WTC11 (cell line): ENCODE measurements at places on chromosomes 7 and 10. TPM values are rescaled to one million over a fixed set of nuclear protein-coding genes. Genes with fewer than 3 reads are reported as not detected.

- no peak overlapping the region for H3K4me3 ChIP-seq
- H3K27me3 ChIP-seq = no peaks in the 10 kb centered on the region
- no peak for DNase-seq
Measured at GRCh38 chr7:42614636-42615035, 297.2 kb downstream of the C7orf25 start.

DNA sequence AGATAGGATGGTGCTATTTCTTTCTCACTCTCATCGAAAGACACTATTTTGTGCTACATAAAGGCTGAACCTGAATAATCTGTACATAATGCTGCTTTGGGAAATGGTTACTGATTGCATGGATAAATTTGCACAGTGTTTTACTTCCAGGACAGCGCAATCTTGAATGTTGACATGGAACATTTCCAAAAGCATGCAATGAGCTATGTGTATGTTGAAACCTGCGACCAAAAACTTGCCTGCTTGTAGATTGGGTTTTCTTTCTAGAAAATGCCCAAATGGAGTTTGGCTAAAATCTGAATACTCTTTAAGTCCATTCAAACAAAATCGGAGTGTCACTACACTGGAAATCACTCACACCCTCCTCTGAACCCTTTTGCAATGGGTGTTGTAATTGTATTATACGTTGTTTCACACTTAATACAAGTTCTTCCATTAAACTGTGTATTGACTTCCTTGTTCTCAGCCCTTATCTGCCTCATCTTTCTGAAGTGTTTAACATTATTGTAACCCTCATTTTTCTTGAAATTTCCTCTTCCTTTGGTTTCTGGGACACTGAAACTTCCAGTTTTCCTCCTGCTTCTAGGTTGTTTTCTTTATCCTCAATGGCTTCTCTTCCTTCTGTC, 73.7 kb upstream of the CAPZA2 start:
- no peak overlapping the region for H3K4me3 ChIP-seq
- H3K4me1 ChIP-seq = peaks cover 8% of the 10 kb centered on the region
- H3K27ac ChIP-seq = no peak overlapping the region
- no peaks in the 10 kb centered on the region for H3K36me3 ChIP-seq
- H3K27me3 ChIP-seq = no peaks in the 10 kb centered on the region; the same call in 1 of the 2 replicates
- DNase-seq = no peak

DNA sequence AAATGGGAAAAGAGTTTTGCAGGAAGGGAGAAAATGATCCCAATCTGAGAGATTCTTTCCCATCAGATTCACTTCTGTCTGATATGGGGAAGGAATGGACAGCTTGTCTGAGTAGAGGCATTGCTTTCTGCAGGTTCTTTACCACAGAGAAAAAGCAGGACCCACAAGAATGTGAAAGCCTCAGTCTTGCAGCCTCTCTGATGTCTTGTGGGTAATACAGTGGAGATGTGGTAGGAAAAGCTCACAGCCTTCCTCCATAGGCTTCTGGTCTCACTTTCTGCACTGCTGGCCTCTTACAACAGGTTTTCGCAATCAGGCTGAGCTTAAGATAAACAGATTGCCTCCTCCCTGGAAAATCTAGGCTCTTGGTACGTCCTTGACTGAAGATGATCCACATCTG, 551 bp downstream of the IFIT1 start:
- H3K4me1 ChIP-seq = peaks cover 15% of the 10 kb centered on the region
- peak overlapping the region; percentile 98; the same call in 1 of the 2 replicates for H3K27ac ChIP-seq
- H3K4me3 ChIP-seq = peak overlapping the region; percentile 71; the same call in 1 of the 2 replicates
- no peak for DNase-seq
- H3K36me3 ChIP-seq = peaks cover 6% of the 10 kb centered on the region

DNA sequence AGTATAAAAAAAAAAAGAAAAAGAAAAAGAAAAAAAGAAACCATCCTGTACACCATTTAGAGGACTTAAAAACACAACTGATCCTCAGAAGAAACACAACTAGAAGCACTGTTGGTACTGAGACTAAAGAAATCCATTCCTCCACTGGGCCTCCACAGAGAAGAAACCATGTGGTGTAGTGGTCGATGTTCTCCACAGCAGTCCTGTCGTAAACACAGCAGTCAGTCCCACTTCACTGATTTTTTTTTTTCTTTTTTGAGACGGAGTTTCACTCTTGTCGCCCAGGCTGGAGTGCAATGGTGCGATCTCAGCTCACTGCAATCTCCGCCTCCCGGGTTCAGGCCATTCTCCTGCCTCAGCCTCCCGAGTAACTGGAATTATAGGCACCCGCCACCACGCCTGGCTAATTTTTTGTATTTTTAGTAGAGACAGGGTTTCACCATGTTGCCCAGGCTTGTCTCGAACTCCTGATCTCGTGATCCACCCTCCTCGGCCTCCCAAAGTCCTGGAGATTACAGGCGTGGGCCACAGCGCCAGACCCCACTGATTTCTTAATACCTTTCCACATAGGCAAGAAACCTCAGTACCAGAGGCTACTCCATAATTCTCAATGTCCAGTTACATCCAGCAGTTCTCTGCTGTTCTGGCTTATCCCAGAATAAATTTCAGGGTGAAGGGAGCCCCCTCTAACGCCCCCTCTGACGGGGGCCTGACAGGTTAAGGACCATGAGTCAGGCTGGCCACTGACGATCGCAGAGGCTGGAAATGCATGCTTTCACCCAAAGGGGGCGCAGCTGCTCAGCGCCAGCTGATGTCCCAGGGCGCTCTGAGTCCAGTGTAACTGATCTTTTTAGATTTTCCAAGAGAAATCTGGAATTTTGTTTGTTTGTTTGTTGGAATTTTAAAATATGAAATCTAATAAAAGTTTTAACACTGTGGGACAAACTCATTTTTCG, 24.8 kb upstream of the FFAR4 start:
- peak overlapping the region; percentile 39 for H3K4me3 ChIP-seq
- H3K36me3 ChIP-seq = no peaks in the 10 kb centered on the region
- H3K27me3 ChIP-seq = peaks cover 38% of the 10 kb centered on the region
- peak; percentile 74 for DNase-seq
- H3K4me1 ChIP-seq = 0 out of 2 replicates have a peak, but pooled peaks cover 2% of the 10 kb centered on the region

- peaks cover 8% of the 10 kb centered on the region for H3K4me1 ChIP-seq
- no peaks in the 10 kb centered on the region for H3K27me3 ChIP-seq
- no peak overlapping the region for H3K27ac ChIP-seq
- no peak for DNase-seq
Measured at GRCh38 chr7:29401769-29402168, 161.9 kb upstream of the PRR15 start.

GRCh38 chr10:35644050-35644950, 2.2 kb upstream of the FZD8 start:
- peak; percentile 32 for DNase-seq
- peaks cover 3% of the 10 kb centered on the region; the same call in 1 of the 2 replicates for H3K36me3 ChIP-seq
- H3K27me3 ChIP-seq = peaks cover 31% of the 10 kb centered on the region
- peak overlapping the region; percentile 77 for H3K4me3 ChIP-seq

GRCh38 chr10:119769886-119770285, 44.0 kb downstream of the INPP5F start:
- H3K27ac ChIP-seq = no peak overlapping the region
- no peaks in the 10 kb centered on the region for H3K27me3 ChIP-seq
- H3K36me3 ChIP-seq = no peaks in the 10 kb centered on the region
- H3K4me1 ChIP-seq = peaks cover 4% of the 10 kb centered on the region; the same call in 1 of the 2 replicates

GRCh38 chr7:30136117-30136731, 1.4 kb downstream of the MTURN start:
- no peaks in the 10 kb centered on the region for H3K36me3 ChIP-seq
- no peak overlapping the region for H3K27ac ChIP-seq
- H3K4me1 ChIP-seq = peaks cover 5% of the 10 kb centered on the region
- peaks cover 47% of the 10 kb centered on the region for H3K27me3 ChIP-seq

GRCh38 chr10:86611386-86611785, 43.0 kb upstream of the OPN4 start:
- DNase-seq = no peak
- no peaks in the 10 kb centered on the region for H3K4me1 ChIP-seq
- H3K4me3 ChIP-seq = no peak overlapping the region
- H3K27ac ChIP-seq = no peak overlapping the region
- no peaks in the 10 kb centered on the region for H3K27me3 ChIP-seq

GRCh38 chr10:94546049-94546900, 687 bp downstream of the HELLS start:
- peak overlapping the region; percentile 98 for H3K4me3 ChIP-seq
- H3K4me1 ChIP-seq = peaks cover 43% of the 10 kb centered on the region
- DNase-seq = no peak
- H3K36me3 ChIP-seq = peaks cover 27% of the 10 kb centered on the region
- peak overlapping the region; percentile 99 for H3K27ac ChIP-seq
- H3K27me3 ChIP-seq = no peaks in the 10 kb centered on the region

DNA sequence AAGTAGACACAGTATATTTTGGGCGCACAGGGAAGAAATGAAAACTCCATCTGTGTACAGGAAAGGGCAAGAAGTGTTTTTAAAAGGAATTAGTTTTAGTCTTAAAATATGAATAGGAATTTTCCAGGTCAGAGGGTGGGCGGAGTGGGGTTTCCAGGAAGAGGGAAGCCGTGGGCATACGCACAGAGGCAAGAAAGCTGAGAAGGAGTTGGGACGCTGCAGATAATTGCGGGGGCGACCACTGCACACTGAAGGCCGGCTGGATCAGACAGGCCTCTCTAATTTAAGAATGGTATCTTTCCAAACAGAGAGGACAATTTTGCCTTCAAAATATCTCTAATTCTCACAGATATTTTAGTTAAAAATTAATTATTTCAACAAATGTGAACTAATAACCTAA, 189.1 kb upstream of the INHBA start:
- H3K4me1 ChIP-seq = peaks cover 6% of the 10 kb centered on the region; the same call in 1 of the 2 replicates
- H3K36me3 ChIP-seq = no peaks in the 10 kb centered on the region
- no peak overlapping the region for H3K27ac ChIP-seq
- no peak for DNase-seq

DNA sequence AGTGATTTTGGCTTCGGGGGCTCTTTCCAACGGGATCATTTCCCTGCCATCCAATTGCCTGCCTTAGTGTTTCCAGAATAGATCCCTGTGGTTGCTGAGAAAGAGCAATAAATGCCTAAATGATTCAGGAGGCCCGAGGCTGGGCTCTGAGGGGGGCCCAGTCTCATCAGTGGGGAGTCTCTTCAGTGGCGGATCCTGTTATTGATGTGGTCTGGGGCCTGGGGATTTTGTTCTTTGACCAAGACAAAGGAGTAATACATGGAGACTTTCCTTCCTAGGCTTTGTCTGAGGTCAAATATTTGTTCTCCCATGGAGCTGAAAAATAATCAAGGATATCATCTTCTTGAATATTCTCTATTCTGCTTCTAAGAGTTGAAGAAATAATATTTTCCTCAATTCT, 40.8 kb downstream of the TAS2R41 start:
- H3K27me3 ChIP-seq = no peaks in the 10 kb centered on the region
- H3K27ac ChIP-seq = no peak overlapping the region
- H3K4me3 ChIP-seq = no peak overlapping the region
- H3K36me3 ChIP-seq = no peaks in the 10 kb centered on the region

DNA sequence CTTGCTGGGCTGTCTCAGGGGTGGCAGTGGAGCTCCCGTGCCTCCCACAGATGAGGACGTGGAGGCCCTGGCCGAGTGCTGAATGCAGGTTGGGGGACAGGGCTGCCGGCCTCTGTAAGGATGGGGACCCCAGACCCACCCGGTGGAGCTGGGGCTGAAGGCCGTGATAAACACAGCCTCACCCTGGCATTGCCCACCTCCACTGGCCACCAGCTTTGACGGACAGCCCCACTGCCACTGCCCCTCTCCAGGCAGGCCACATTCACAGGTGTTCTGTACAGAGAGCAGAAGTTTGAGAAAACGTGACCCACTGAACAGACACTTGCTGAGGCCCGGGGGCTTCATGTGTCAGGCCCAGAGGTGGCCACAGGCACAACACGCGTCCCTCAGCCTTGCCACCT, 126.2 kb downstream of the LHPP start:
- no peaks in the 10 kb centered on the region for H3K36me3 ChIP-seq
- DNase-seq = no peak
- H3K4me1 ChIP-seq = peaks cover 4% of the 10 kb centered on the region
- H3K27ac ChIP-seq = no peak overlapping the region
- no peak overlapping the region for H3K4me3 ChIP-seq

GRCh38 chr7:44943631-44944030, 35.2 kb downstream of the MYO1G start:
- H3K36me3 ChIP-seq = no peaks in the 10 kb centered on the region
- H3K27ac ChIP-seq = no peak overlapping the region
- no peaks in the 10 kb centered on the region for H3K4me1 ChIP-seq
- no peaks in the 10 kb centered on the region; the same call in 1 of the 2 replicates for H3K27me3 ChIP-seq

DNA sequence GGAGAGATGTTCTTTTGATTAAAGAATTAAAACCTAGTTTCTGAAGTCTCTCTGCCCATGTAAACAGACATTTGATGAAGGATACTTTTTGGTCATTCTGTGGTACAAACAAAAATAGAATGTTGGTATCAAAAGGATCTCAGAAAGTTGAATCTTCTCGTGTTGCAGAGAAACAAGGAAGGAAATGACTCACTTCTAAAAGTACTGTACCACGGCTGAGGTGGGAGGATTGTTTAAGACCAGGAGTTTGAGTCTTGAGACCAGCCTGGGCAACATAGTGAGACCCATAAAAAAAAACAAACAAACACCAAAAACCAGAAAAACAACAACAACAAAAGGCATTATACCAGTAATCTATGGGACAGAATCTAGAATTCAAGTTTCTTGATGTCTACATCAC, 69.7 kb downstream of the PRSS58 start:
- H3K36me3 ChIP-seq = no peaks in the 10 kb centered on the region
- H3K27ac ChIP-seq = no peak overlapping the region
- H3K4me1 ChIP-seq = no peaks in the 10 kb centered on the region
- no peak for DNase-seq
- no peak overlapping the region for H3K4me3 ChIP-seq
- peaks cover 4% of the 10 kb centered on the region; the same call in 1 of the 2 replicates for H3K27me3 ChIP-seq

- H3K4me1 ChIP-seq = no peaks in the 10 kb centered on the region
- no peak overlapping the region for H3K27ac ChIP-seq
- no peaks in the 10 kb centered on the region for H3K27me3 ChIP-seq
- peak; percentile 9 for DNase-seq
Measured at GRCh38 chr10:67107670-67108069, 181.8 kb downstream of the LRRTM3 start.

- H3K4me1 ChIP-seq = no peaks in the 10 kb centered on the region; the same call in 1 of the 2 replicates
- H3K27me3 ChIP-seq = no peaks in the 10 kb centered on the region
- H3K27ac ChIP-seq = no peak overlapping the region
- H3K36me3 ChIP-seq = peaks cover 9% of the 10 kb centered on the region
Measured at GRCh38 chr7:83976302-83976701, 218.3 kb downstream of the SEMA3A start.

DNA sequence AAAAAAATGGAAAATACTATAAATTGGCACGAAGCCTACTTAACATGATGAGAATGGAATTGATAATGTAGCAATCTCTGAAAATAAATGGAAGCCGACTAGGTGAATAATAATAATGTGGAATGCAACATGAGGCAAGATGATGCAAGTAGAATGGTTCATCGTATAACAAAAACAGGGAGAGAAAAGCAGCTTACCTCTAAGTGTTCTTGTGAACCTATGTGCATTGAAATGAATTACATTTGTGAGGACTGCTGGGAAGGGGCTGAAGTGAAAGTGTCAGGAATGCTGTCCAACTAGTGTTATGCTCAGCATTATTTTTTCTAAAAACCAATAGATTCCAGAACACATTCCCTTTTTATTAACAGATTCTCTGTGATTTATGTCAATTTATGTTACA, 440.6 kb upstream of the LRRN3 start:
- peaks cover 2% of the 10 kb centered on the region for H3K36me3 ChIP-seq
- peaks cover 14% of the 10 kb centered on the region for H3K4me1 ChIP-seq
- peak overlapping the region; percentile 52 for H3K27ac ChIP-seq
- DNase-seq = no peak
- no peaks in the 10 kb centered on the region for H3K27me3 ChIP-seq

Gene ITPRID1
- total RNA-seq = 0.98 to 1.4 TPM (median 1.1 TPM) in 3 replicates

Gene PLXDC2
- 31.7 to 37.9 TPM (median 37.8 TPM) in 3 replicates for total RNA-seq

Gene GRK5
- total RNA-seq = 1.9 to 2.3 TPM (median 2.2 TPM) in 3 replicates

Gene UNCX
- not detected in 3 replicates for total RNA-seq

Gene CRYGN
- total RNA-seq = 1.0 to 1.6 TPM (median 1.5 TPM) in 3 replicates

Gene MKI67
- total RNA-seq = 93.6 to 118 TPM (median 96.5 TPM) in 3 replicates

Gene RSU1
- 46.4 to 52.4 TPM (median 51.8 TPM) in 3 replicates for total RNA-seq
